Hematopoietic multipotent progenitor cell treated with erythropoietin and hydrocortisone succinate and interleukin-3 and kit ligand, for 17 days (in vitro differentiated cells): ENCODE measurements at places on chromosomes 16 and 17.

DNA sequence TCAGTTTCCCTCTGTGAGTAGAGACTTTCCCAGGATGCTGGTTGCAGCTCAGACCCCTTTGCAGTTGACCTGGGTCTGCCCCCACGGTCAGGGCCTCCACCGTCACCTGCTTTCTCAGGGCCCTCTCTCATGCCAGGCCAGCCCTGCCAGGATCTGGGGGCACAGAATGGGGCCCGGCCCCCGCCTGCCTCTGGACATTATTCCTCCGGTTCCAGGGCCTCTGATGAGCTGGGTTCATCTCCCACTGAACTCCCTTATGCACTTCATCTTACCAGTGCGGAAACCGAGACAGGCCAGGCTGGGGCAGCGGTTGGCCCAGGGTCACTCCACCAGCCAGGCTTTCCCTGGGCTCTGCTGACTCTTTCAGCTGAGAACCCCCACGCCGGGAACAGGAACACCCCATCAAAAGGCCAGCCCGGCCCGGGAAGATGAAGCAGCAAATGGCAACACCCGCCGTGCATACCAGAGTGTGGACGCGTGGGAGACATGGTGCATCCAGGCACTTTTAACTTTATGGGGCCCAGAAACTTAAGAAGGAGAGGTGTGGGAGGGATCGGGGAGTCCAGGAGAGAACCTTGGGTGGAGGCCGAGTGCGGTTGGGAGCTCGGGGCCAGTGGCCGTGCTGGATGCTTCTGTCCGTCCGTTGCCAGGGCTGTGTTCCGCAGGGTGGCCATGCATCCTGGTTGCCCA, 19.9 kb downstream of the ZNF469 start:
- no peak for DNase-seq

GRCh38 chr16:50279504-50279865, 13.1 kb downstream of the ADCY7 start:
- DNase-seq: no peak

DNA sequence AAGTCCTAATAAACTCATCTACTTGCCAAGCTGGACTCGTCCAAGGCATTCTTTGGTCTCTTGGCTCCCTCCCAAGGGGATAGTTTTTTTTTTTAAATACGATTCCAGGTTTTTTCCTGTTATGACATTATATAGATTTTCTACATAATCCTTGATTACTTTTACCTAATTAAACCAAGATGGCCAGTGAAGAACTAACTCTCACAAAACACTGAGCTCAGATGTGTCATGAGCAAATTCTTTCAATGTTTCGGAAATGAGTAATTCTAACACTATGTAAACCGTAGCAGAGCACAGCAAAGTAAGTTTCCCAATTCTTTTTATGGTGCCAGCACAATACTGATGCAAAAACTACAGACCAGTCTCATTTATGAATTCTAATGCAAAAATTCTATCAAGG, 1.8 kb downstream of the ZNF23 start:
- DNase-seq: peak; percentile 61

DNA sequence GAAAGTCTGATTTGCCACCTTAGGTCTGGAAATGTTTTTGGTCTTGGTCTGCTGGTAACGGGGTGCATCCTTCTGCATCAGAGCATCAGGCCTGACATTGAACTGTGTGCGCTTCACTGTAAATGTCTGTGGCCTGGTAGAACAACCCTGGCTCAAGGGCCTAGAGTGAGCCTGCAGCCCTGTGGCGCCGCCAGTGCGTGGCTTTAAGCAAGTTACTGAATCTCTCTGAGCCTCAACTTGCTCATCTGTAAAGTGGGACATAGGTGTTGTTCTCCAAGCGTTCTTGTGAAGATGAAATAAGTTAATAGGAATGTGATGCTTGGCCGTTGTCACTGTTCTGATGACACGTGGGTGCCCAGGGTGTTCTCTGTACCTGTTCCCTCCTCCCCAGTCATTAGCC, 127.6 kb upstream of the CIBAR2 start:
- no peak for DNase-seq

- DNase-seq: no peak
Observed at GRCh38 chr16:83887080-83887479, 11.8 kb upstream of the MLYCD start.

DNA sequence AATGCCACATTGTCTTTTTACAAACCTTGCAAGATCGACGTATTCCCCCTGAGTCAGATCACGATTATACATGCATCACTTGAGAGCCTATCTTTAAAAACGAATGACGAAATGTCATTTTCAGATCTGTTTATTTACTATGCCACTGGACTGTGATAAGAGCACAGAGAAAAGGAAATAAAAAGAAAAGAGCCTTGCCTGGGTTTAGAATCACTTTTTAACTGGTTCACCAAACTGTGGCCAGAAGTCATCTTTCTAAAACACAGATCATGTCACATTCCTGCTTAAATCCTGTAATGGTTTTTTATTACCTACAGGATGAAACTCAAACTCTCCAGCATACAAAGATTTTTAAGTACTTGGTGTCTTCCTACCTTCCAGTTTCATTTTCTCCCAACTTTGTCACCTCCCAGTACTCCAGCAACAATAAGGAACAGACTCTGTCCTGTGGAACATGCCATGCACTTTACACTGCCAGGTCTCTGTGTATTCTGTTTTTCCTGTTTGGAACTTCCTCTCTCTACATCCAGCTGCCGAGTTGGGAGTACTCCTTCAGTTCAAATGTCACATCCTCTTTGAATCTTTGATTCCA, 91.5 kb downstream of the SNX11 start:
- DNase-seq: no peak

DNA sequence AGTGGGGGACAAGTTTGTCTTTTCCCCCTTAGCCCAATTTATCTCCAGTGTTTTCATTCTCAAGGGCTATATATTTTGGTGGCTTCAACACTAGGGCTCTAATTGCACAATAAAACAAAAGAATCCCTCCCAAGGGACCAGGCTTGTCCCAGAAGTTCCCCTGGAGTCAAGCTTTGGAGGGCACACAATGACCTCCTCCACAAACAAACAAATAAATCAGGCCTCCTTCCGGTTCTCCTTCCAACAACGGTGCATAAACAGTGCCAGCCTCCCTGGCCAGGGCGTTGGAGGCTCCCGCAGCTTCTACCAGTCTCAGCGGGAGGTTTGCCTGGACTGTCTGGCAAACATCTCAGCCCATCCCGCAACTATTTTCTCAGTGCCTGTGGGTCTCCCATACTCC, 188.0 kb upstream of the FOXF1 start:
- DNase-seq: no peak

GRCh38 chr16:31453255-31454204, 5.8 kb upstream of the ARMC5 start:
- peak; percentile 82 for DNase-seq

DNA sequence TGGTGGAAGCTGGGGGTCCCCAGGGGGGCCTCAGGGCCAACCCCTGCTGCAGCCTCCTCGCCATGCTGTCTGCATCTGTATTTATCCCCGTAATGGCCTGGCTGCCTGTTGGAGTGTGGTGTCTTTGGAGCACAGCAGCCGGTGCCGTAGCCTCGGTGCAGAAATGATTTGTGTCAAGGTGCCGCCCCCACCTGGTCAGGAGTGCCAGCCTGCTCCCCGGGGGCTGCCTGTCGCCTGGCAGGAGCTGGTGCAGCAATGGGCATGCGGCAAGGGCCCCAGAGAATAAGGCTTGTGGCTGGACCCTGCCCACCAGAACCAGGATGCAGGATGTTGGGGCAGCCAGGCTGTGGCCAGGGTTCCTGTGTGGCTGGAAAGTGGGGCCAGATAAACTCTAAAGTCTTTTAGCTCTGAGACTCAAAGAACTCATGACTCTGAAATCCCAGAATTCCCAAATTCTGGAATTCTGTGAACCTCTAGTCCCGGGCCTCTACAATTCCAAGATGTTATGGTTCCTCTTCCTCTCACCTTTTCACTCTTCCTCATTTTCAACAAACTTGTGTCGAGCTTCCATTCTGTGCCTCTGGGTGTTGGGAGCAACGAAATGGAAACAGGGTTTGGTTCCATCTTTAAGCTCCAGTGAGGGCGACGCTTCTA, 5.9 kb downstream of the CPNE2 start:
- DNase-seq: no peak

- DNase-seq: no peak
Observed at GRCh38 chr16:22407486-22407885, 33.1 kb upstream of the CDR2 start.

GRCh38 chr17:66177048-66177447, 14.9 kb downstream of the CEP112 start:
- DNase-seq: no peak

GRCh38 chr17:1714427-1714979, 4.3 kb upstream of the TLCD2 start:
- peak; percentile 87 for DNase-seq

- peak; percentile 70 for DNase-seq
Observed at GRCh38 chr17:21248500-21248899, 4.7 kb downstream of the NATD1 start.

GRCh38 chr17:61528171-61528570, 62.8 kb downstream of the NACA2 start:
- DNase-seq: no peak

DNA sequence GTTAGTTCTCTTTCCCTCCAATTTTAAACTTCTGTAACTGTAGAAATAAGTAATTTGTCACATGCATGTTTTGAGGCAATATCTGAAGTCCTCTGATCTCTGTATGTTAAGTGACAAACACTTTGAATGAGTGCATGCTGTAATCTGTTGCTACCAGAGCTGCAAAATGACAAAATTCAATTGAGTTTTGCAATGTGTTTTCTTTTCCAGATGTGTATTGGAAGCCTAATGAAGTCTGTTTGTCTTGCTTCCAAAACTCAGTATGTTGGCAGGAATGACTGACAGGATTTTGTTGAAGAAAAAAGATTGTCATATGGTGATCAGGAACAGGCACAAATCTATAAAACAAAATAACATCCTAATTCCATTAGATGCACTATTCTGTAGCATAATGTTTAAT, 561.6 kb upstream of the CDH8 start:
- DNase-seq: no peak

- peak; percentile 85 for DNase-seq
Observed at GRCh38 chr16:29995324-29995910, at the start of gene HIRIP3. Gene HIRIP3 (minus strand): TSS chr16:29995617. CDS start chr16:29995605, 12 bp downstream.

DNA sequence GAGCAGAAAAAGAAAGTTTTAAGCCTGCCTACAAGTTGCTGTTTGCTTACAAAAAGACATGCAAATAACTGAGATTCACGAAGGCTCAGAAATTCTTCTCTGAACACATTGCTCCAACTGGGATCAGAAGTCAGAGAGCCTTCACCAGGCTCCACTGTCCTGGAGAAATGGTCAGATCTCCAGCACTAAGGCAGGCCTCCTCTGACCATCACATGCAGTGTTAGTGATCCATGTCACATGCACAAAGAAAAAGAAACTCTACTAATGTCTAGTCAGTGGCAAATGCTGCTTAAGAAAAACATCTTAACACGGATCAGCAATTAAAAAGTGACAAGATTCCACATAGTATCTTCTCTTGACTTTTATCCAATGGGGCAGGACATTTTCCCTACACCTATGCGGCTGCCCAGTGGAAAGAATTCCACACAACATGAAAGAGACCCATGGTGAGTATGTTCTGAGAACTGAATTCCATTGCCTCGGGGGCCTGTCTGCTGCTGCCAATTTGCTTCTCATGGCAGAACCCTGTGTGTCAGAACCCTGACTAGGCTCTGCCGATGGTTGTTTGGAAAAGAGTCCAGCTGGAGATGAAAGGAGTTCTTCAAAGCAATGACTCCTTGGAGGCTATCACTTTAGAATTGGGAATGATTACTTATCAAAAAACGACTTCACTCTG, 96.6 kb downstream of the HIC1 start:
- DNase-seq: no peak

DNA sequence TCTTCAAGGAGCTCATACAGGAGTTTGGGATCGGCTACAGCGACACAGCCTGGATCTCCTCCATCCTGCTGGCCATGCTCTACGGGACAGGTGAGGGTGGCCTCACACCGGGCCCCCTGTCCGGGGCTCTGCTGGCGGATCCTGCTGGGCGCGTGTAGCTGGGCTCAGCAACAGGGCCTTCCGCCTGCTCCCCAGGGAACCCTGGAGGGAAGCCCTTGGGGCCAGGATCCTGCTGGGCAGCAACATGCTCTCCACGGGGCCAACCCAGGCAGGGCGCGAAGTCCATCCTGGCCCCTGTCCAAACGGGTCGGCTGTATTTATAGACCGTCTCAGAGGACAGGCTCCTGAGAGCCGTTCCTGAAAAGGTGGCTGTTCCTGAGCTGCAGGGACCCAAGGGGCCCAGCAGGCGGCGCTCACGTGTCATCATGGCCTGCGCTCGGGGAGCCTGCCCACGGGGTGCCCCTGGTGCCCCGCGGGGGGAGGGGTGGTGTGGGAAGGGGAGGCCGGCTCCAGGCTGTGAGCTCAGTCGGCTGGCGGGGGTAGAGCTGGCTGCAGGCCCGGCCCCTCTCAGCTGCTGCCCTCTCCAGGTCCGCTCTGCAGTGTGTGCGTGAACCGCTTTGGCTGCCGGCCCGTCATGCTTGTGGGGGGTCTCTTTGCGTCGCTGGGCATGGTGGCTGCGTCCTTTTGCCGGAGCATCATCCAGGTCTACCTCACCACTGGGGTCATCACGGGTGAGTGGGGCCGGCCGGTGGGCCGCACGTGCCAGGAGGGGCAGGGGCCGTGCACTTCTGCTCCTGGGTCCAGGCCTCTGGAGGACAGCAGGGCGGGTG, 7.5 kb downstream of the SLC16A3 start:
- DNase-seq: peak; percentile 77

GRCh38 chr16:12182212-12182611, 205.7 kb downstream of the SNX29 start:
- DNase-seq: no peak

DNA sequence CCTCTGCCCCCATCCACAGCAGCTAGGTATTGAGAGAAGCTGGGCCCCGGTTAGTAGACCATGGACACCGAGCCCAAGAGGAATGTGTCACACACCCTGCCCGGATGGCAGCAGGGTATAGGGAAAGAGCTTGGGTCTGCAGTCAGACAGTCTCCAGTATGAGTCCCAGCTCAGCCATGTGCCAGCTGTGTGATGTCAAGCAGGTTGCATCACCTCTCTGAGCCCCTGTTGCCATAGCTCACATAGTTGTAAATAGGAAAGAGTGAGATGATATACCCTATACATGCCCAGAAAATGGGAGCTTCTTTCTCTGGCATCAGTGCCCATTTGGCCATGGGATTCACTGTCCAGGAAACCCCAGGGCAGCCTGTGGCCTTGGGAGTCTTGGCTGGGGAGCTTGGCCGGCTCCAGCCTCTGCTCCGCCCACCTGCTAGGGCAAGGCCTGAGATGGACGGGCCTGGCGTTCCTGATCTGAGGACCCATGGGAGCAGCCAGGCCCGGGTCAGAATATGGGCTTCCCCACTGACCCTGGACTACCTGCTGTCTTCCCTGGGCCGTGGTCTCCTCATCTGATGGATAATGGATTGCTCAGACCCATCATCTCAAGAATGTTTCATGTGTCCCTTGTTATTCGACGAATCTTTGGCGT, 13.2 kb downstream of the CD300LG start:
- DNase-seq: no peak

DNA sequence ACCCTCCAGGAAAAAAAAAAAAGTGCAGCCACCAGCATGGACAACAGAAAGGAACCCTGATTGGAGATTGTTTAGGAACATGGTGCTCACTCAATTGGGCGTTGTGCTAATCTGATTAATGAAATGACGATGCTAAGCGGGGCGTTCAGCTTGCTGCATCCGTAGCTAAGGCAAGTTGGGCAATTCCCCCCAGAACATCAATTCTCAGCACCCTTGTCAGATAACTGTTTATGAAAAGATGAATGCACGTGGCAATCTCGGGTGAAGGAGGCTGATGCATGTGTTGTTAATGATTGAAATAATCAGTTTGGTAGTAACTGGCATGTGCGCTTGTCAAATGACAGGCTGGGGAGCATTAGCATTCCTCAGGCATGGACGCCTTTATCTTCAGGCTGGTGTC, 57.0 kb downstream of the HS3ST3A1 start:
- no peak for DNase-seq
